ENCODE measurements at places on chromosomes 13 and 19.
A peak's percentile ranks its signal among the peaks of the same experiment; 100 is the strongest.

- no peak for DNase-seq
These were observed 223.6 kb downstream of the MYO16 start for GRCh38 chr13:108853031-108853430.

- no peak for DNase-seq
These were observed 95.6 kb downstream of the FAM216B start for GRCh38 chr13:42876887-42877545.

DNA sequence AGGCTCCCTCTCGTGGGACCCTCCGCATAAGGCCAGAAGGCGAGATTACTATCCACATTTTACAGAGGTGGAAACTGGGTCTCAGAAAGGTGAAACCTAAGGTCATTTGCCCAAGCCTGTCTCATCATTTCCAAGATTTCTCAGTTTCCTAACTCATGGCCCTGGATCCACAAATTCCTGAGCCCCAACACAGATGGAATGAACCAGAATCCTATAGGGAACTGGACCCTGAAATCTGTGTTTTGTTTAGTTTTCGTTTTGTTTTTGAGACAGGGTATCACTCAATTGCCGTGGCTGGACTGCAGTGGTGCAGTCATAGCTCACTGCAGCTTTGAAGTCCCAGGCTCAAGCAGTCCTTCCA lies 563 bp upstream of the GNG7 start:
- DNase-seq, result no peak

GRCh38 chr19:15197275-15197941 lies 3.4 kb downstream of the NOTCH3 start:
- no peak for DNase-seq

DNA sequence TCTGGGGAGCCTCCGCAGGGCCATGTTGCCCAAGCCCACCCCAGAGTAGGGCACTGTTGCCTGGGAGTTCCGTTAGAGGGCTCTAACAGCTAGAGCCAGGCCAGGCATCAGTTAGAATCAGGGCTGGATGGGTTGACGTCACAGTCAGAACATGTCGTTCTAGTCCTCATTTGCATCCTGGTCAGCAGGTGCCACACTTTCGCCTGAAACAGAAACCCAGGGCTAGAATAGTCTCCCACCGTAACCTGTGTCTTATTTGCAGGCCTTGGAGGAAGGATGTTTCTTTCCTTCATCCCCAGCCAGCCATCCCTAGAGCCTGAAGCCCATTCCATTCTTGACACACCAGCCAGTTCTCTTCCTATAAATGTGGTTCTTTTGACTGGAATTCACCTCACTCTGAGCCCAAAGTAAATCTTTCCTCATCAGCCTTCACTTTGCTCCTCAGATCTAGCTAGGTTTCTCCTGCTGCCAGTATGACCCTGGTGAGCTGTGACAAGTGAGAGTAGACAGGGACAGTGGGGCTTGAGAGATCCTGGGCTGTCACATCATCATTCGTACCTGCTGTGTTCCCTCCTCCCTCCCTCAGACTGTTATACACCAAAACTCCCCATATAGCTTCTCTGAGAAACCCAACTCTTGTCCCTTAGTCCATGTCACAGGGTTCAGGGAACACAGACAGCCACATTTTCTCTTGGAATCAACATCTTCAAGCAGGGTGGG lies 12.2 kb upstream of the CCDC97 start:
- DNase-seq, result no peak

DNA sequence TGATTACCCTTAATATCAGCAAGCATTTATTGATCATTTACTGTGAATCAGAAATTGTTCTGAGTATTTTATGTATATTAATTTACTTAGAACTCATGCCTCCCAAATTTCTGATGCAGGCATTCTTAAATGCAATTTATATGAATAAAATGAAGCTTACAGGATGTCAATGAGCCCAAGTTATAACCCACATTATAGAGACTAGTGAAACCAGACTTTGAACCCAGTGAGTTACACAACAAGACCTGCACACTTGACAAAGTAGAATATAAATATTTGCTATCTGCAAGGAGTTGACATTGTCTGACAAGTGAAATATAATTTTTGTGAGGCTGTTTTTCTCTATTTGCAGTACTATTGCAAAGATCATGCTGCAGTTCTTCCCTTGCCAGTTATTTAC lies 656.0 kb downstream of the GPC5 start:
- no peak for DNase-seq

- peak; percentile 21 for DNase-seq
These were observed 3.5 kb downstream of the LGALS7B start for GRCh38 chr19:38792250-38793111.

DNA sequence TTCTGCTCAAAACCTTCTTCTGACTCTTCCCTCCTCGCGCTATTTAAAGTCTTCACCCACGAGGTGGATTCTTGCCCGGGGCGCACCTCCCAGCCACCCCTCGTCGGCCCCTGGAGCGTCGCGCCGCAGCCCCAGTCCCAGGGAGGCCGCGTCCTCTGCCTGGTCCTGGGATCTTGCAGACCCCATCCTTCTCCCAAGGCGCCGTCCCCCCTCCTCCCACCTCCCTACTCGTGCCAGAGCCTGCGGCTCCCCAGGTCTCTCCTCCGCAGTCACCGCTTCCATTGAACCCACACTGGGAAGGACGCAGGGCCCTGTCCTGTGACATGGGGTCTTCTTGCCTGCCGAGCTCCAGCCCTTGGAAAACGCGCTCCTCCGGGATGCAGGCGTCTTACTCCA lies 486 bp downstream of the ZNF808 start:
- no peak for DNase-seq
